ENCODE measurements at places on chromosomes 6 and 20.

DNA sequence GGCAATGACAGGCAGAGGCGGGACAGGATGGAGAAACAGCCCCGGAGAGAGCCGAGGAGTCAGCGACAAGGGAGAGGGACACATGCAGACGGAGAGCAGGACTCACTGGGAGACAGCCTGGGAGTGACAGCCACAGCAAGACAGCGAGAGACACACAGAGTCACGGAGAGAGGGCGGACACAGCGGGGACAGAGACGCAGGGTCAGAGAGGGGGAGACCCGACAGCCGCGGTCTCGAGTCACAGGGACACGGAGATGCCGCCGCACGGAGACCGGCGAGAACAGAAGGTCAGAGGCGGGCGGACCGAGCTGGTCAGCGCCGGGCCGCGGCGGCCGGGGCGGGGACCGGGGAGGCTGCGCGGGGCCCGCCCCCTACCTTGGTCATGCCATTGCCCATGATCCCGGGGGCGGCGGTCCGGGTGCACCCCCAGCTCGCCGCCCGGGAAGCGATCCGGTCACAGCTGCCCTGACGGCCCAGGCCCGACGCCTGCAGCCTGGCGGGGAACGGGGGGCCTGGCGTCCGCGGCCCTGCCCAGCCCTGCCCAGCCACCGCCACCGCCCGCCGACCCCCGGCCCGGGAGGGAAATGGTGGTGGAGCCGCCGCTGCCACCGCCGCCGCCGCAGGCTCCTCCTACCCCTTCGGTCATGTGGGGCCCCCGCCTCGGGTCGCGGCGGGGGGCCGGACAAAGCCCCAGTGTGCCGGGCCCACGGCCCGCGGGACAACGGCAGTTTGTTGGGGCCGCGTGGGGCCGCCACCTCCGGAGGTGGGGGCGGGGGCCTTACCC lies at the start of the genes DUSP15 and TTLL9:
DUSP15 (minus strand) TSS at position 586 of the 784 bp plus-strand sequence; CDS start at position 396, 190 bp downstream.
TTLL9 (plus strand) TSS at position 693 of the 784 bp plus-strand sequence. CDS start 493 bp downstream, outside the sequence.
- DNase-seq: no peak

DNA sequence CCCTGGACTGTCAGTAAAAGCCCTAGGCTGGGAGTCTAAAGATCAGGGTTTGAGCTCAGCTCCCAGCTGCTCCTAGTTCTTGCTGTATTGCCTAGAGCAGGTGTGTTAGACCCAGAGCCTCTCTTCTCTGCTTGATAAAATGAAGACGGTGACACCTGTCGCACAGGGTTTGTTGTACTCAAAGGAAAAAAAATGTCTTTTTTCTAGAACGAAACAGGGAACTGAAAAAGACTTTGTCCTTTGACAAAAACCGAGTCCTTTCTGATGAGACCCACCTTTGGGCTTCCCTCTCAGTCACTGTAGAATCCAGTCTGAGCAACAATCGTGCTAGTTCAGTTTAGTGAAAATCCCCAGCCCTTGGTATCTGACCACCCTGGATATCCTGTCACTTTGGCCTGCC lies 102.1 kb upstream of the LAMP5 start:
- no peak for DNase-seq

GRCh38 chr6:163813979-163814493 lies 399.5 kb downstream of the QKI start:
- no peak for DNase-seq

- DNase-seq: no peak
These were observed 5.4 kb upstream of the TCF15 start for GRCh38 chr20:615514-615913.

- no peak for DNase-seq
These were observed 86.2 kb downstream of the VEGFA start for GRCh38 chr6:43856005-43856765.

DNA sequence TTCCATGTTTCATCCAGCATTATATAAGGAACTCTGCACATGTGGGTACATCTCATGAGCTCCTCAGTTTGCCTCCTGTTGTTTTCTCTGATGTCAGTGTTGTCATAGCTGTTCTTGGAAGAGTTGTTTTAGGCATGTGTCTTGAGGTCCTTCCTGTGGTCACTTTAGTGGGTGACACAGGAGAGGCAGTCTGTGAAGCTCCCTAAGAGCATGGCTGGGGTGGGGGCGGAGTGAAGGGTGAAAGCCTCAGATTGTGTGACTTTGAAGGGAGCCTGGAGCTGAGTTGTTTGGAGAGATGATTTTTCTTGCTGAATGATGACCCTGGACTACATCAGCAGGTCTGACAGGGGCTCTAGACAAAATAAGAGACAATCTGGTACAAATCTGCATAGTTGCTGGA lies 37.7 kb downstream of the PPP1R14C start:
- DNase-seq: no peak

GRCh38 chr6:121506761-121507754 lies 71.6 kb downstream of the GJA1 start:
- no peak for DNase-seq

DNA sequence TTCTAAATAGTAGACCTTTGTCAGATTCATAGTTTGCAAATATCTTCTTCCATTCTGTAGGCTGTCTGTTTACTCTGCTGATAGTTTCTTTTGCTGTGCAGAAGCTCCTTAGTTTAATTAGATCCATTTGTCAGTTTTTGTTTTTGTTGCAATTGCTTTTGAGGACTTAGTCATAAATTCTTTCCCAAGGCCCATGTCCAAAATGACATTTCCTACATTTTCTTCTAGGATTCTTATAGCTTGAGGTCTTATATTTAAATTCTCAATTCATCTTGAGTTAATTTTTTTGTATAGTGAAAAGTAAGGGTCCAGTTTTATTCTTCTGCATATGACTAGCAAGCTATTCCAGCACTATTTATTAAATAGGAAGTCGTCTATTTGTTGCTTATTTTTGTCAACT lies 287.0 kb downstream of the PACRG start:
- no peak for DNase-seq

GRCh38 chr6:28589957-28590349 lies 64.3 kb downstream of the GPX5 start:
- DNase-seq: no peak

- no peak for DNase-seq
These were observed 80.4 kb downstream of the TBXT start for GRCh38 chr6:166087246-166087645.

- no peak for DNase-seq
These were observed 85.0 kb upstream of the KCNK16 start for GRCh38 chr6:39407446-39407993.

GRCh38 chr6:81304466-81304865 lies 448.0 kb downstream of the TENT5A start:
- DNase-seq: no peak

GRCh38 chr20:18090044-18090443 lies 32.3 kb upstream of the OVOL2 start:
- DNase-seq: no peak

- no peak for DNase-seq
These were observed 108.6 kb upstream of the CDYL start for GRCh38 chr6:4667591-4667990.

DNA sequence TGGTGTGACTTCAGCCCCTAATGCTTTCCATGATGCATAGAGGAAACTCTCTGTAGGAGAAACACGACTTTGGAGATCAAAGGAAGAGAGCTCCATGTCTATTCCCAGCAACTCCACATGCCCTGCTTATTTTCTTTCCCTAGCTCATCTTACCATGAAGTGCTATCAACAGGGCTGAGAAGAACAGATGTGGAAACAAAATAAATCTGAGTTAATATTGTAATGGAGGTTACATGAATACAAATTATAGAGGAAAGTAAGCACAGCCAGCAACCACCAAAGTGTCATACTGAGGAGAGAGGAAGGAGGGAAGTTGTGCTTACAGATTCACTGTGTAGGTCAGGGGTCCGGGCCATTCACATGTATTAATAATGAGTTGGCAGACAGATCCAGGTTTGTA lies 157.5 kb downstream of the RFPL4B start:
- DNase-seq: no peak

DNA sequence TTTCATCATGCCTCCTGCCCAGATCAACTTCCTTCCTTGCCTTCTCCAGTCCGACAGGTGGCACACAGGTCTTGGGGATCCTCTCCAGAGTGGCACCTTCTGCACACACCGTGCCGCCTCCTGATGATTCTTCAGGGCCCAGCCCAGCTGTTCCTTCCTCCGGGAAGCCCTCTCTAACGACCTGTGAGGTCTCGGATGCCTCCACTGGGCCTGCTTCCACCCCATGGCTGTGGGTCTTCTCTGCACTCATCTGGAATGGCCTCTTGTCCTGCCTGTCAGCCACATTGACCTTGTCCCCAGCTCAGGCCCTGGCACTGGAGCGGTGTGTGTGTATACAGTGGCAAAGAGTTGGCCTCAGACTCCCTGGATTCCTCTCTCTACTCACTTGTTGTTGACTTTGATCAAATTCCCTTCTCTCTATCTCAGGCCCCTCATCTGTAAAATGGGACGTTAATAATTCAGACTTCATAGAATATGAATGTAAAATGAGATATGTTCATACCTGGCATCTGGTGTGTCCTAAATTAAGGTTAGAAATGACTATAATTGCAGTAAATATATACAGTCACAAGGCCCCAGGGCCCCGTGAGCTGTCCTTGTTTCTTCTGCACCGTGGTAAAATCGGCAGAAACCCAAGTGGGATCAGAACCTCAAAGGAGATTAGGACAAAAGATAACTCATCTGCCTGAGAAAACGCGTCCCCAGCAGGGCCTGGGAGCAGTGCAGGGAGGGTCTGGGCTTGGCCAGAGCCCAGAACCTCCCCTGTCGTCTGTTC lies 1.5 kb downstream of the FAM210B start:
- DNase-seq: no peak

GRCh38 chr6:105400501-105400900 lies 2.4 kb downstream of the PREP start:
- no peak for DNase-seq

- no peak for DNase-seq
These were observed 128.8 kb upstream of the CDH4 start for GRCh38 chr20:61123286-61123685.

DNA sequence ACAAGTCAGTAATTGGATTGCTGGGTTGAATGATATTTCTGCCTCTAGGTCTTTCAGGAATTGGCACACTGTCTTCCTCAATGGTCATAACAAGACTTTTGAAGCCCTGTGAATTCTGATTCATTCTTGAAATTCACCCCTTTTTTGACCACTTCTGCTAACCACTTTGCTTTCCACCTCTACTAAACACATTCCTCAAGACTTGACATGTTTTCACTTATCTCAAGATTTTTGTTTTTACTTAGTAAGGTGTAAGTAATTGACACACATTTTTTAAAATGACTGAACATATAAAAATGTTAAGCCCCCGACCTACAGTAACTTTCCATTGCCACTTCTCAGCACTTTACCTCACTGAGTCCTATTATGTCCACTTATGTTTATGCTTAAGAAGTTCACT lies 239.1 kb downstream of the GRM1 start:
- DNase-seq: no peak

GRCh38 chr20:37776049-37776448 lies 82.2 kb downstream of the CTNNBL1 start:
- no peak for DNase-seq

DNA sequence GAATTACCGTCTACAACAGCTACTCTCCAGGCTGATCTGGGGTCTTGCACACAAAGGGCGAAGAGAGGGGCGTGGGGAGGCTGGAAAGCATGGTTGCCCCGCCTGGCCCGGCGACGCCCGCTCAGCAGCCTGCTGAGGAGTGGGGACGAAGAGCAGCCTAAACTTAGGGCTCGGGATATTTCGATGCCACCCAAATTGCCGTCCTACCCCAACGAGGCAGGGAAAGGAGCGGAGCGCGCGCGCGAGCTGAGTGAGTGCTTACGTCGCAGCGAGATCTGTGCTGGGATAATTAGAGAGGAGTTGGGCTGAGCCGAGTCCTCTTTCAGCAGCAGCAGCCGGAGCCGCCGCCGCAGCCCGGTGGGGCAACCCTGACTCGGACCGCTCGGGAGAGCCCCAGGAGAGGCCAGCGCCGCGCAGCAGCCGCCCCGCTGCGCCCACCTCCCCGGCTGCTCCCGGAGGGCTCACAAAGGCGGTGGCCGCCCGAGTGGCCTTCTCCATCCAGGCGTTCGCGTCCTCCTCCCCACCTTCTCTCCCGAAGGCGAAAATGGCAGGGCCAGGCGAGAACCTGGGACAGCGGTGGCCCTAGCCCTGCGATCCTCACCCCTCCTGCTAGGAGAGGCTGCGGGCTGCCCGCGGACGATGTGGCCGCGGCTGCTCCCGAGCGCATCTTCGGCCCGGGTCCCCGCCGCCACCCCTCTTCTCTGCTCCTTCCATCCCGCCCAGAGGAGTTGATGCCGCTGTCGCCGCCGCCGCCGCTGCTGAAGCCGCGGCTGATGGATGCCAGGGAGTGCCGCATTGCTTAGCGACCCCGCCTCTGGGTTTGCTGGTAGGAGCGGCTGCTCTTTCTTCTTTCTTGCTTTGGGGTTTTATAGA lies at the start of gene CLVS2:
CLVS2 (plus strand) TSS at position 315 of the 873 bp plus-strand sequence. CDS start 1,543 bp downstream, outside the sequence.
- DNase-seq: no peak

- DNase-seq: no peak
These were observed 124.4 kb downstream of the TRMT11 start for GRCh38 chr6:126110512-126111270.

DNA sequence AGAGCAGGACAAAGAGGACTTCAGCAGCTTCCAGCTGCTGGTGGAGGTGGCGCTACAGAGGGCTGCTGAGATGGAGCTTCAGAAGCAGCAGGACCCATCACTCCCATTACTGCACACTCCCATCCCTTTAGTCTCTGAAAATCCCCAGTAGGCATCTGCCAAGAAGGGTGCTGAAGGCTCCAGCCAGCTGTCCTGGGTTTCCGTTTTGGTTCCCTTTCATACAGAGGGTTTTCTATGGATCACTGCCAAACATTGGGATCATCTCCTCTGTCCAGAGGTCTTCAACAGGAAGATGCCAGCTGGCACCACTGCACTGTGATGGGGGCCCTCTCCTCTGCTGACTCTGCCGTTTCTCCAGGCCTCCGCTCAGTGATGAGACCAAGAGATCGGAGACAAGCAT lies 14.3 kb upstream of the RAB5IF start:
- no peak for DNase-seq

DNA sequence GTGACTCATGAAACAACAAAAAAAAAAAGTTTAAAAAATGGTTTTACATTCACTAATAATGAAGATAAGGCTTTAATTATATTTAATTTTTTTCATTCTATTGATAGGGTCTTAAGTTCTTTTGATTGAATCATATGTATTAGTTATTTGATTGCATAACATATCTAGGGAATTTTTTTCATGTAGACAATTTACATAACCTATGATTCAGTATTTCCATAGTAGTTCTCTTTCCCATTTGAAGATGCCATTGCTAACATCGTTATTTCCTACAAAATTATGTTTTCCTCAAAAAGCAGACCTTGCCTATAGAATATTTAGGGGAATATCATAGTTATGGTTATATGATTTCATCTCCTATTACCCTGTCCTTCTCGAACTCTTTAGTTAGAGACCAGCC lies 463.4 kb downstream of the TFAP2B start:
- no peak for DNase-seq

DNA sequence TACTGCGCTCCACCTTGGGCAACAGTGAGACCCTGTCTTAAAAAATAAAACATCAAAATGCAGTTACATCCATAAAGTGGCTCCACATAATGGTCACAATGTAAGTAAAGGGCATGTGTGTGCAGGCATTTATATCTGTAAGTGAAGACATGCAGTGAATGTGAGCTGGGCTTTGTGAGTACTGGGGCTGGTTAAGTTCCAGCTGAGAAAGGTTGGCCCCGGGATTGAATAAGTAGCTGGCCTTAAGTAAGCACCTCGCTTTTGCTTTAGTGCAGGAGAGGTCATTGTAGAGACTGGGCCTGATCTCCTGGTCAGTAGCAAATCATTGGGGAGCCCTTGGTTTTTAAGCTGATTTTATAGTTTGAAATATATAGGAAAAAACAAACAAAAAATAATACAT lies 8.0 kb downstream of the QKI start:
- no peak for DNase-seq
